ENCODE measurements at places on chromosomes 6 and 20. TPM values are rescaled to one million over a fixed set of nuclear protein-coding genes. Genes with fewer than 3 reads are reported as not detected.

Gene SOX18
- total RNA-seq, result not detected

Gene SLPI
- total RNA-seq, result not detected

Gene NANP
- total RNA-seq, result 7.2 TPM

Gene SALL4
- total RNA-seq, result not detected

Gene AK9
- total RNA-seq, result 1.8 TPM

- H3K4me3 ChIP-seq, result peak overlapping the region; percentile 85
- peaks cover 6% of the 10 kb centered on the region for H3K4me1 ChIP-seq
- peaks cover 11% of the 10 kb centered on the region for H3K36me3 ChIP-seq
- H3K27ac ChIP-seq, result peak overlapping the region; percentile 96
- H3K27me3 ChIP-seq, result no peaks in the 10 kb centered on the region
These were observed 633 bp downstream of the RPRD1B start for GRCh38 chr20:38034108-38034649.

GRCh38 chr6:126784161-126784790 lies 334.2 kb upstream of the RSPO3 start:
- no peak overlapping the region for H3K4me3 ChIP-seq
- DNase-seq, result no peak
- no peaks in the 10 kb centered on the region for H3K36me3 ChIP-seq
- no peak overlapping the region for H3K27ac ChIP-seq

DNA sequence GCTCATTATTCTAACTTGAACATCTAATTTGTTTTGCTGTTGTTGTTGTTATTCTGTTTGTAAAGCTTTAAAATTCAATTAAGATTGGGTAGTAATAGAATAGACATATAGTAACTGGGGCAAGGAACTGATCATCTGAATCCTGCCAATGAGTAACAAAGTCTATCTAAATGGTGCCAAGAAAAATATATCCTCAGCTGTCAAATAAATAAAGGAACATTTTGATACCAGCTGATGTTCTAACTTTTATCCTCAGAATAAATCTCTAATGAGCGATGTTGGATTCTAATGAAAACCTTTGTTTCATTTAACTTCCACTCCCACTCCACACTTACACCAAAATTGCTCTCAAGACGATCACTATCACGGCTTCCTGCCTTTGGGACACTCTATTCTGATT lies 210.9 kb downstream of the TINAG start:
- H3K27me3 ChIP-seq, result no peaks in the 10 kb centered on the region
- DNase-seq, result no peak
- H3K4me3 ChIP-seq, result no peak overlapping the region

DNA sequence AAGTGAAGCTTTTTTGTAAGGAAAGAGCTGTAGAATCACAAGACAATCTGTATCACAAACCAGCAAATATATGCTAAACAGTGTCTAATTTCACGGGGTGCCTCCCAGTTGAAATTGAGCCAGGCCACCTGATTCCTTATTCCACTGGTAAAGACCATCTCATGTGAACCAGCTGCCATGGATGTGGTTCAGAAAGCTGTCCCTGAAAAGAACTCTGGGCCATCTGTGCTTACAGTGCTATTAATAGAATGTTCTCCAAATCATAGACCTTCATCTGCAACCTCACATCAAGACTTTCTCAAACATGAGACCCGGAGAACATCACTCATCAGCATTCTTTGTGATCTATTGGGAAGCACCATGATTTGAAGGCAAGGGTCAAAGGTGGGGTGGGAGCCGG lies 89.7 kb downstream of the FBXO5 start:
- H3K27ac ChIP-seq, result no peak overlapping the region
- DNase-seq, result no peak
- no peaks in the 10 kb centered on the region for H3K36me3 ChIP-seq
- no peaks in the 10 kb centered on the region for H3K4me1 ChIP-seq

GRCh38 chr20:25285091-25285647 lies 37.3 kb downstream of the PYGB start:
- H3K4me1 ChIP-seq, result no peaks in the 10 kb centered on the region
- no peak overlapping the region for H3K27ac ChIP-seq
- peaks cover 74% of the 10 kb centered on the region for H3K36me3 ChIP-seq

- no peaks in the 10 kb centered on the region for H3K36me3 ChIP-seq
- no peaks in the 10 kb centered on the region for H3K4me1 ChIP-seq
- H3K27ac ChIP-seq, result no peak overlapping the region
- peak; percentile 76 for DNase-seq
- no peaks in the 10 kb centered on the region for H3K27me3 ChIP-seq
- no peak overlapping the region for H3K4me3 ChIP-seq
These were observed 933.7 kb upstream of the GJE1 start for GRCh38 chr6:141199074-141199473.

- H3K27me3 ChIP-seq, result peaks cover 2% of the 10 kb centered on the region
- no peak for DNase-seq
- no peaks in the 10 kb centered on the region for H3K36me3 ChIP-seq
- H3K4me3 ChIP-seq, result no peak overlapping the region
- no peak overlapping the region for H3K27ac ChIP-seq
These were observed 284.2 kb downstream of the LRFN2 start for GRCh38 chr6:40302856-40303454.

DNA sequence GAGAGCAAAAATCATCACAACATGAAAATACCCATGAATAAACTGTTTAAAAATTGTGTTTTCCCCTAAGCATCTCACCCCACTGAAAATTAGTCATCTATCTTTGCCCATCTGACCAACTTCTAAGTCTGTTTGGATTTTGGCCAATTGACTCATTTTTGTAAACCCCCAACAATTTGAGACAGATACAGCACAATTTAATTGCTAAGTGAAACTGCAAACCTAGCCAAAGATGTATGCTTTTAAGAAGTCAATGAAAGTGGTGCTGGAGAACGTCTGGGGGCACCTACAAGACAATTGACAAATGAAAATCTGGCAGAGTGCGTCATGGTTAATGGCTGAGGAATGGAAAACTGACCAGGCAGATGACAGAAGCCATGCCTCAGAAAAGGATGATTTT lies 30.9 kb upstream of the SLC24A3 start:
- no peaks in the 10 kb centered on the region for H3K4me1 ChIP-seq
- H3K4me3 ChIP-seq, result no peak overlapping the region
- DNase-seq, result no peak
- H3K27ac ChIP-seq, result no peak overlapping the region

DNA sequence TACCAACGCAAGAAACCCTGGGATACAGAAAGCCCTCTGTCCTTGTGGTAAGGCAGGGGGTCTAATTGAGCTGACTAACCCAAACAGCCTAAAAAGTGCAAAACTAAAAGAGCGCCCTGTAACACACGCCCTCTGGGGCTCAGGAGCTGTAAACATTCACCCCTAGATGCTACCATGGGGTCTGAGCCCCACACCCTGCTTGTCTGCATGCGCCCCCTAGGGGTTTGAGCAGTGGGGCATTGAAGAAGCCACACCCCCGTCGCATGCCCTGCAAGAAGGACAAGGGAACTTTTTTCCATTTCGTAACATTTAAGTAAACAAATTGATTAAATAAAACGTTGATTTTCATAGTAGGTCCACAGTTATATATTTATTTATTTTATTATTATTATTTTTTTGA lies 616.9 kb upstream of the MAN1A1 start:
- H3K36me3 ChIP-seq, result no peaks in the 10 kb centered on the region
- H3K4me3 ChIP-seq, result no peak overlapping the region
- no peak for DNase-seq
- H3K27me3 ChIP-seq, result no peaks in the 10 kb centered on the region
- H3K4me1 ChIP-seq, result no peaks in the 10 kb centered on the region

- H3K36me3 ChIP-seq, result no peaks in the 10 kb centered on the region
- peaks cover 10% of the 10 kb centered on the region for H3K27me3 ChIP-seq
- no peak for DNase-seq
- H3K4me3 ChIP-seq, result no peak overlapping the region
- H3K4me1 ChIP-seq, result no peaks in the 10 kb centered on the region
These were observed 243.3 kb downstream of the PREX1 start for GRCh38 chr20:48584391-48585060.

- no peak overlapping the region for H3K4me3 ChIP-seq
- DNase-seq, result no peak
- peaks cover 10% of the 10 kb centered on the region for H3K4me1 ChIP-seq
- H3K27ac ChIP-seq, result no peak overlapping the region
- peaks cover 26% of the 10 kb centered on the region for H3K36me3 ChIP-seq
- no peaks in the 10 kb centered on the region for H3K27me3 ChIP-seq
These were observed 54.7 kb downstream of the CDS2 start for GRCh38 chr20:5181492-5181891.

- H3K27ac ChIP-seq, result no peak overlapping the region
- no peak overlapping the region for H3K4me3 ChIP-seq
- no peaks in the 10 kb centered on the region for H3K27me3 ChIP-seq
- 0 out of 2 replicates have a peak, but pooled peaks cover 2% of the 10 kb centered on the region for H3K36me3 ChIP-seq
- H3K4me1 ChIP-seq, result no peaks in the 10 kb centered on the region
These were observed 5.6 kb downstream of the MCUR1 start for GRCh38 chr6:13808801-13809200.

DNA sequence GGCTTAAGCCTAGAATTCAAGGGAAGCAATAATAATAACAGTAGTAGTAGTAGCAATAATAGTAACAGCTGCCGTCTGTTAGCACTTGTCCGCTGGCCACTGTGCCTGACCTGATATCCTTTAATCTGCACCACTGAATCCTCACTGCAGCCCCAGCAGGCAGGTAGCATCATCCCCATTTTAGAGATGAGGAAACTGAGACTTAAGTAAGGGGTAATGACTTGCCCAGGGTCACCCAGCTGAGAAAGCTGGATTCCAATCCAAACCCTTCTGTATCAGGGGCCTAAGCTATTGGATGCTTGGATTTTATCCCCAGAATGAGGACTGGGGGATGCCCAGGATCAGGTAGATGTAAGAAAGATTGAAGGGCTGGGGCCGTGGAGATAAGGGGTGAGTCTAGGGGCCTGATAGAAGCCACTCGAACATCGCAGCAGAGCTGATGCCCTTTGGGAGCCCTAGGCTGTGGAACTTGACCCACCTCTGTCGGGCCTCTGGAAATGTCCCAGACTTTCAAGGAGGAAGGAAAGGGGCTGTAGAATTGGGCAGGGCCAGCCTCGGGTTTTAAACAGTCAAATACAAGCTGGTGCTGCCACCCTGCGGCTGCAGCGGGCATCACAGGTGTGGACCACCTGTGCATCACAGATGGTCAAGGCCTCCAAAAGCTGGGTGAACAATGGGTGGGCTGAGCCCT lies 102.1 kb upstream of the MYL9 start:
- no peak overlapping the region for H3K4me3 ChIP-seq
- DNase-seq, result peak; percentile 43
- H3K27ac ChIP-seq, result no peak overlapping the region
- H3K36me3 ChIP-seq, result no peaks in the 10 kb centered on the region

- DNase-seq, result no peak
- peaks cover 6% of the 10 kb centered on the region for H3K36me3 ChIP-seq
- H3K27ac ChIP-seq, result peak overlapping the region; percentile 79
- no peaks in the 10 kb centered on the region for H3K27me3 ChIP-seq
- H3K4me3 ChIP-seq, result peak overlapping the region; percentile 75
- H3K4me1 ChIP-seq, result peaks cover 3% of the 10 kb centered on the region
These were observed 35.4 kb upstream of the SYNCRIP start for GRCh38 chr6:85678026-85678601.

GRCh38 chr6:13012296-13012695 lies 295.7 kb downstream of the PHACTR1 start:
- DNase-seq, result no peak
- no peak overlapping the region for H3K27ac ChIP-seq
- H3K4me3 ChIP-seq, result no peak overlapping the region
- no peaks in the 10 kb centered on the region for H3K36me3 ChIP-seq
- H3K27me3 ChIP-seq, result peaks cover 32% of the 10 kb centered on the region

DNA sequence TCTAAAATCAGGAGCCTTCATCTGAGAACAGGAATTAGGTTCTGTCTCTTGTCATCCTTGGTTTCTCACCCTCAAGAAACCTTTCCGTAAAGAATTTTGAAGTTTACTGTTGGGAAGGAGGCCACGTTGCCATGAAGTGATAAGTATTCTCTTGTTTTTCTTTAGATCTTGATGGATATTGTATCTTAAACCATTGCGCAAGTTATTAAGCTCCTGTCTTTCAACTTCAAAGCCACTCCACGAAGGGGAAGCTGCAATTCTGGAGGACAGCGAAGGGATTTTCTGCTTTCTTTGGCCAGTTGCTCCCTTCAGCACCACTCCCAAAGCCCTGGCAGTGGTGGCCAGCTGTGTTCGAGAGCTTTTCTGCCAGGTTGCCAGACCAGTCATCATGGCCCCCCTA lies 198.1 kb upstream of the EXOC2 start:
- DNase-seq, result no peak
- H3K27ac ChIP-seq, result no peak overlapping the region
- no peaks in the 10 kb centered on the region for H3K4me1 ChIP-seq
- H3K27me3 ChIP-seq, result peaks cover 5% of the 10 kb centered on the region
- no peak overlapping the region for H3K4me3 ChIP-seq

DNA sequence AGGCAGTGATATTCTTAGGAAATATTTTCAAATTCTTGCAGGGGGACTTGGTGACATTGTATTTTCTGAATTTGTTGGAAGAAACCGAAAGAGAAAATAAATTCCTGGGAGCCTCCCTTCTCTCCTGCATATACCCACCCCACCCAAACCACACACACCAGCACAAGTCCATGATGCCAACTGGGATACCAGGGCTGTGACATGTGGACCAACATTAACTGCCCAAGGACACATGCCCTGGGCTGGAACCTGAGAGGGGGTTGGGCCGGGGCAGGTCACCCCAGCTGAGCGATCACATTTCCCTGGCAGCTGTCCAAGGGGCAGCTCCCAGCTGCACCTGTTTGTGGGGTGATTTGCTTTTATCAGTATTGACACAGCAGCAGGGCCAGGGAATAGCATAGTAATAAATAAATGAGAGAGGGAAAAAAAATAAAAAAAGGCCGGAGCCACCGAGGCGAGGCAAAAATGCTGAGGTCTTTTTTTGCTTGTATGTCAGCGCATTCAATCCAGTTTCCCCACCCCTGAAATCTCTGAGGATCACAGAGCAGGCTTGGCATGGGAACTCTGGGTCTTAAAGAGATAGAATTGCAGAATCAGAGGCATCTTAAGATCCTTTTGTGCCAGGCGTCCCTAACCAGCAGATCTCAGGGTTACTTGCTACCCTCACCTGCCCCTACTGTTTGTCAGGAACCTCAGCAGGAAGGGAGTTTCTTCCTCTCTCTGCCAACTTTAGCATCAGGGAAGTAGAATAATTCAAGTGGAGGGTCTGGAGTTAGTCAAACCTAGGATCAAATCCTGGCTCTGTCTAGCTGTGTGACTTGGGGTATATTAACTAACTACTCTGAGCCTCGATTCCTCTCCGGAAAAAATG lies 66.5 kb upstream of the PIM1 start:
- H3K27me3 ChIP-seq, result no peaks in the 10 kb centered on the region
- DNase-seq, result no peak
